ENCODE measurements at places on chromosomes 6 and 20.

- DNase-seq = no peak
Observed at GRCh38 chr6:83536647-83537589, 24.6 kb downstream of the PRSS35 start.

DNA sequence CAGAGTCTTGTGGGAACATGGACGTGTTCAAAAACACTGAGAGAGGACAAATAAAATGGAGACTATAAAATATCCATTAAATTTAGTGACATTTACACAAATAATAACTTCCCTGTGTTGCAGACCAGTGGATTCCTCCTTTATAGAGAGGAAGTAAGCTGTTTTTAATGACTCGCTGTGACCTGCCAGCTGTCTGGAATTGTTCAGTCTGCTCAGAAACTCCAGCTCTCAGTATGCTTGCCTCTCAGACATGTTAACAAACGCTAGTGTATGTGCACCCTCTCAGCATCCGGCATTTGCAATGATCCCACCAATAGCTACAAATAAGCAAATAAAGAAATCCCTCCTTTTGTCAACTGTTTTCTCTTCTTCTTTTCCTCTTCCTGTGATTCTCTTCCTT is 158.0 kb upstream of the TCF21 start:
- no peak for DNase-seq

GRCh38 chr6:150478656-150479545 is 110.1 kb downstream of the IYD start:
- DNase-seq = no peak

- no peak for DNase-seq
Observed at GRCh38 chr6:126300735-126301134, 39.2 kb upstream of the CENPW start.

DNA sequence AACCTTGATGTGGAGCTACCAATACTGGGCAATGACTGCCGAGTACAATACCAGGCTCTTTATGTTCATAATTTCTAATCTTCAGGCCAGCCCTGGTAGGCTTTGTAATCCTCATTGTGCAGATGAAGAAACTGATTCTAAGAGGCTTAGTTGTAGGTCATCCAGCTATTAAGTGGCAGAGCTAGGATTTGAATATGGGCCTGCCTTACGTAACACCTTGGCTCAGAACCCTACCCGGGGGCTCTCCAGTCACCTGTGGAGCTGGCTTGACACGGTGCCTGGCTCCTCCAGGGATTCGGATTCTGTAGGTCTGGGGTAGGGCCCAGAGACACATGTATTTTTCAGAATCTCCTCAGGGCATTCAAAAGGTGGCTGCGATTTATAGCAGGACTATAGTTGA is 515.5 kb downstream of the QKI start:
- no peak for DNase-seq

DNA sequence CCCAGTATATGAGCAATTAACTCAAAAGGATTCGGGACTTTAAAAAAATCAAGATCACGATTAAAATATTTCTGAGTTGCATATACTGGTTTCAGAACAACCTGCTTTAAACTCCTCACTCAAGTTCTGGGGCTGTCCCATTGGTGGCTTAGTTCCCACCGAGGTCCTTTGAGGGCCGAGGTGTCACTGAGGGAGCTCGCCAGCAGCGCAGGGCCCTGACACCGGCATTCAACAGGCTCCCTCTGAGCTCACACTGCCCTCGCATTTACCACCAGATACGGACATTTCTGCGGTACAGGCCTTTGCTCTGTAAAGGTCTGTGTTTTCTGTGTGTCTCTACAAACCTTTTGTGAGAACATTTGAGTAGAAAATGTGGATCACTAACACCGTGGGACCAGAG is 24.4 kb upstream of the BNIP5 start:
- DNase-seq = no peak

- peak; percentile 72 for DNase-seq
Observed at GRCh38 chr20:36969478-36970186, 18.1 kb upstream of the SAMHD1 start.

DNA sequence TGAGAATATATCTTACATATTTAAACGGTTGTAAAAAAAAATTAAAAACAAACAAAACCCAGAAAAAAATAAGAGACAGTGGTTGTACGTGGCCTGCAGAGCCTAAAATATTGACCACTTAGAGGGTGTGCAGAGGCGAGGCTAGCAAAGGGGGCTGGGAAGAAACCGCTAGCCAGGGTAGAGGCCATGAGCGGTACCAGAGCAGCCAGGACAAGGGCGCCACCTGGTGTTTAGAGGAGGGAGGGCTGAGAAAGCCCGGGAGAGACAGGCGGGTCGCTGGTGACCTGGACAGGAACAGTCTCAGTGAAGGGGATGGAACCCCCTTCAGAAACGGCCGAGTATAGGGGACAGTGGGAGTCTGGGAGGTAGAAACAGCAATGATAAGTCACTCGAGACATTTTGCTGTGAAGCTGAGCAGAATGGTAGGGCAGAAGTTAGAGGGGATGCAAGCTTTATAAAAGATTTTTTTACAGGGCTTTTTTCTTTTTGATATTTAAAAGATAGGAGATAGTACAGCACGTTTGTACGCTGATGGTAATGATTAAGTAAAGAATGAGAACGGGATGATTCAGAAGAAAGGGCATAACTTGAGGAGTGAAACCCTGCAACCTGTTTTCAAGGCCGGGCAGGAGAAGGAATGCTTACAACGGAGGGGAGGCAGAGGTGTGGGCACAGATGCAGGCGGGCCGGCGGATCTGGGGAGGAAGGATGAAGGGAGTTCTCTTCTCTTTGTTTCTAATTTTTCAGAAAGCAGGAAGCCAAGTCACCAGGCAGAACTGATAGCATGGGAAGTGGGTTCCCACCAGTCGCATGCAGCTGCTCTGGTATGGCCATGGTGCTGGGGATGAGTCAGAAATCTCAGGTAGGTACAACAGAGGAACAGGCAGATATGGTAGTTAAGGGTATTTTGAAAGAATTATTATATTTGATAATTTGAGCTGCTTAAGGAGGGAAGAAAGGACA is 76.2 kb downstream of the FAM229B start:
- DNase-seq = peak; percentile 83

GRCh38 chr6:142551274-142551811 is 249.5 kb downstream of the ADGRG6 start:
- no peak for DNase-seq

DNA sequence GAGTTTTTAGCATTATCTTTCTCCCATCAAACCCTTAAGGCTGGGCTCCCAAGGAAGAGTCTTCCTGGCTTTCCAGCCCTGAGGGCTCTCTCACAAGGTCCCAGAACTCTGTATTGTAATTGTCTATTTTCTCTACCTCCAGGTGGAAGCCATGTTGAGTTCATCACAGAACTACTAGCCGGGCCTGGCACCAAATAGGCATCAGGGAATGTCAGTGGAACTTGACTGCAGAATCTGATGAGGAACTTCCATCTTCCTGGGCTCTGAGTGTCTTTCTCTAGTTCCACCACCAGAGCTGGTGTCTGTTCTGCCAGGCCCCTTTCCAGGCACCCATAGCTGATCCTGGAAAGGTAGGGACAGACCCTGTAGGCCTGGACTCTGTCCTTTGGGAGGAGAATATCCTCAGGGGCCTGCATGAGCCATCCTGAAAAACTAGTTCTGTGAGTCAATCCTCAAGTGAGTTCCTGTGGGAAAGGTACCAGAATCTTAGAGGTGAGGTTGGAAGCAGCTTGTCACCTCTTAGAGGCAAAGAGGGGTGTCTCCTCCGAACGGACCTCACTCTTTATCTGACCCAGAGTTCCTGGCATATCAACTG is 11.1 kb upstream of the TOP1 start:
- no peak for DNase-seq

DNA sequence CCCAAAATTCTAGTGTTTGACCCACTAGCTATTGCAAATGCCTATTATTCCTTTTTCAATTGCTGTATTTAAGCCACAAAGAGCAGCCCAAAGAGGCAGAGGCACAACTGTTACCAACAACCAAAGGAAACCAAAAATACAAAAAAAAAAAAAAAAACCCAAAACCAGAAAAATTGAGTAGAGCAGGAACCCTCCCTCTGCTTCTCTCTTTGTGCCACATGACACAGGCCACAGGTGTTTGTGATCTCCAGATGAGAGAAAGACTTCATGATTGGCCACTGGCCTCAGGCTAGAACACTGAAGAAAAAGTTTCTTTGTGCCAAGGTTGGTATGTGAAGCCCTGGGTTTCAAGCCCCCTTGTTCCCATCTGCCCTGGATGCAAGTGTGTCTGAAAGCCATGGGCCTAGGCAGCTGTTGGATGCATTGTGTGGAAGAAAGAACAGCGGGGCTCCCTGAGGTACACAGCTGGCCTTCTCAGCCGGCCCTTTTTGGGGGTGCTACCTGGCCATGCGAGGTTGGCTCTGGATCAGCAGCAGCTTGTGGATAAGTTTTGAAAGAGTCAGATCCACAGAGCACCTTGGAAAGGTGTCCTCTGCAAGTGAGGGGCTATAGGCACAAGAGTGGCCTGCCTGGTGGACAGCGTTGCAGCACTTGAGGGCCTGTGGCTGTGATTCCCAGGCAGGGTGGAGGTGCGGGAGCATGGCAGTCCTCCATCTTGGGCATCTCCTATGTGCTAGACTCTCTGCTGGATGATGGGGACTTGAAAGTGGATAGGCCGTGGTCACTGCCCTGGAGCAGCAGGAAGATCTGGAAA is 204.5 kb downstream of the ZDHHC14 start:
- no peak for DNase-seq

GRCh38 chr6:111522393-111523020 is 39.5 kb upstream of the REV3L start:
- DNase-seq = no peak

- peak; percentile 94 for DNase-seq
Observed at GRCh38 chr20:47318586-47319516, 37.6 kb downstream of the ZMYND8 start.

DNA sequence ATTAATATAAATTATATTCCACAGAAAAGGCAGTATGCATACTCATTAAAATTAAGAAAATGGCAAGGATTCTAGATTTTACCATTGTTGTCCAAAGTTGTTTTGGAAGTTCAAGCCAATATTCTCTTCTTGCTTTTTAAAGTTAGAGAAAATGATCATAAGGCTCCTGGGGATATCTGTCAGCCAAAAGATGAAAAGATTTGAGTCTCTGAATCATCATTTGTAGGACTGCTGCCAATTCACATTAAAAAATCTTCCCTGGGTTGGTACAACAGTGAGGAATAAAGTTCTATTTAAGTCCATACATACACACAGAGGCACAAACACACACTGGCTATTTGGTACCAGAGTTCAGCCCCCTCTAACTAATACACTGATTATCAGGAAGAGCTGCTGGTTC is 620.1 kb downstream of the COL12A1 start:
- no peak for DNase-seq

DNA sequence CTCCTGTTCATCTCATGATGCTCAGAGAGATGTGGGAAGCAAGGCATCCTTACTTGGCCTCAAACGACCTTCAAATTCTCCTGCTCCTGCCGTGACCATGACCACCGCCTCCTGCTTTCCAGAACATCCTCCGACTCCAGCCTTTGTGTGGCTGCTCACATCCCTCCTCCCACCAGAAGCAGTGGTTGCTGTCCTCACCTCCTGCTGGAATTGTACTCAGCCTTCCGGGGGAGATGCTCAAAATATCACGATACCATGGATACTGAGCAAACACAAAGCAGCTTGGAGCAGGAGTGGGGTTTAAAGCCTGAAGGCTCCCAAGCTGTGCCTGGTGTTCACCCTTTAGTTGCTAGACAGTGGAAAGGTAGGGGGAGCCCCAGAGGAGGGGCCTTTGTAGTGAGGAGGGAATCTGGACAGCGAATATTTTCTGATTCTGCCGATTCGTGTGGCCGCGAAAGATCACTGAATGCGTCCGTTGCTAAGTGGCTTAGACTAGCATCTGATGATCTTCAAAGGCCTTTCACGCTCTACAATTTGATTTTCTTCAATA is 9.3 kb upstream of the DUSP22 start:
- no peak for DNase-seq

- DNase-seq = no peak
Observed at GRCh38 chr6:7805850-7806214, 79.9 kb downstream of the BMP6 start.

- DNase-seq = no peak
Observed at GRCh38 chr6:144248003-144248402, 37.1 kb upstream of the UTRN start.

DNA sequence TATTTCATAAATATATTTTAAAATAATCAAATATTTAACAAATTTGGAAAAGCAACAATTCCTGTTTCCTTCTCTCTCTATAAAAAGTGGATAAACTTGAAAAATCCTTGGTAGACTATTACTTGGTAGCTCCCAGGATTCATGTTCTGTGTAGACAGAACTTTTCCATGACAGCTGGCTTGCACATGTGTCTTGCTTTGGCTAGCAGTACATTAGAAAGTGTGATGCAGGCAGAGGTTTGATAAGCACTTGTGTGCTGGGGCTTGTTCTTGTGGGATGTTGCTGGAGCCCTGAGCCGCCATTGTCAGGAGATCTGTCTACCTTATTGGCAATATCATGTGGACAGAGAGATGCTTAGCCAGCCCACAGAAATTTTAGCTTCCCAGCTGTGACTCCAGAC is 327.2 kb downstream of the CDKAL1 start:
- no peak for DNase-seq

DNA sequence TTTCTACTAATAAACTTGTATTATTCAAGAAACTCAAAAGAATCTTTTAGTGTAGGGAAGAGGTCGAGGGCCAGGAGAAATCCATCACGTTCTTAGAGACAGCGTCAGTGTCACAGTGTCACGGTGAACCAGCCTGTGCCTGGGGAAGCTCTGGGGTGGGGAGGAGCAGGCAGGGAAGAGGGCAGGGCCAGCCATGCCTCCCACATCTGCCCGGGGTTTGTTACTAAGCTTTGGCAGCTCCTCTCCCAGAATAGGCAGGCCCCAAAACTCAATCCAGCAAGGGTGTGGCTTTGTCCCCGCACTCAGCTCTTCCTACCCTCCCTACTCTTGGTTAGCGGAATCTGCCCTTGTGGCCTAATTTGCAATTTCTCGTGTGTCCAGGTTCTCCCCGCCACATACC is 72.9 kb downstream of the TCP11 start:
- no peak for DNase-seq

- DNase-seq = no peak
Observed at GRCh38 chr20:38447251-38447661, 12.1 kb upstream of the SNHG17 start.

- no peak for DNase-seq
Observed at GRCh38 chr6:87702589-87702945, 534 bp upstream of the AKIRIN2 start.

DNA sequence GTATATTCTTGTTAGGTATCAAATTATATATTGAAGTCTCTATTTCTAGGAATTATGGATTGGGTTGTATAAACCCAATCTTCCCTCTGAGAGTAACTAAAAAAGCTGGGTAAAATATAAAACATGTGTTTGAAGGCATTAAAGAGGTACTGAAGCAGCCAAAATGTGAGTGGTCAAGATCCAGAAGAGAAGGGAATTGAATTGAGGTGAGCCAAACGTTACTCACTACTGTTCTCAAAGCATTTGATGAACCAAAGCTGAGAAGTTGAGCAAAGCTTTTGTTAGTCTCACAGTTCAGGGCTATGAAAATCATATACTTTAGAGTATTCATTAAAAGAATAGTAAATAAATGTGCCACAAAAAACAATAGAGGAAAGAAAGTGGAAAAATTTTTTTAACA is 365.8 kb downstream of the BCKDHB start:
- DNase-seq = no peak
